HuH-7 (cell line): ENCODE measurements at places on chromosomes 1 and 21.

DNA sequence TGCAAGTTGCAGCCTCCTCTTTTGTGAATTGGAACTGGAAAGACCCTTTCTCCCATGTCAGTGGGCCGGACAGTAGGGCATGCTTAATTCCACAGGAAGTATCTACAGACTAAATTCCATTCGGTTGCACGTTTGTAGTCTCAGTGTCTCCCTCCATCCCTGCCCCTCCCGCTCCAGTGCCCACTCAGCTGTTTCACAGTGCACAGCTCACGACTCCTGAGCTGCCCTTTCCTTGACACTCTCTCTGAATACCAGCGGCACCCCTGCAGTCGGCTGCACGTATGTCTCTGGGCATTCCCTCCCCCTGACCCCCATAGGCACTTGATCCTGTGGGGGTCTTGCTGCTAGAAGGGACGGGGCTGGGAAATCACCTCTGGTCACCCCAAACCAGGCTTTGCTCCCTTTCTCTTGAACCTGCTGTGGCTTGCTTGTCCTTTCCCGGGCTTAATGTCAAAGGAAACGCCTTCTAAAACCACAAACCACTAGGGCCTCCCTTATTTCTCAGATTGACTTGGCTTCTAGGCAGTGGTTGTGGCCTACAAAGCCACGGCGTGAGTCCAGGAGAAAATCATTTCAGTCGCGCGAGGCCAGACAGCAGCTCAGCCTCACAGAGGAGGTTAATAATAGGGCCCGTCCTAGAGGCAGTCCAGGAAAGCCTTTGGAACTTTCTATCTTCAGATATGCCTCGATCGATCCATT lies 365.3 kb upstream of the PROX1 start:
- DNase-seq = no peak

DNA sequence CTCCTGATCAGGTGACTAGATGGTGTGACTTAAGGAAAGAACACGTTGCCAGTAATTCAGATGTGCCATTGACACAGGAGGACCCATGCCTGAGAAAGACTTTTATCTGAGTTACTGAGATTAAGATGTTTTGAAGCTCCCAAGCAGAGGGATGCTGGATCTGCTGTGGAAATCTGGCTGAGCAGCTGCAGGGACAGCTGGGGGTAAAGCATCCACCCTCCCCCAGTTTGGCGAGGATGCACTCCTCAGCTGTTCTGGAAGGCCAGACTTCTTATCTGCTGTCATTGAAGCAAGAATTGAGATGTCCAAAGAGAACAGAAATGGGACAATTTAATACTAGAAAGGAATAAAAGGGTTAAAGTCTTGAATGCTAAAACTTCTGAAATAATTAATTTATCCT lies 25.7 kb downstream of the TTC3 start:
- DNase-seq = no peak

DNA sequence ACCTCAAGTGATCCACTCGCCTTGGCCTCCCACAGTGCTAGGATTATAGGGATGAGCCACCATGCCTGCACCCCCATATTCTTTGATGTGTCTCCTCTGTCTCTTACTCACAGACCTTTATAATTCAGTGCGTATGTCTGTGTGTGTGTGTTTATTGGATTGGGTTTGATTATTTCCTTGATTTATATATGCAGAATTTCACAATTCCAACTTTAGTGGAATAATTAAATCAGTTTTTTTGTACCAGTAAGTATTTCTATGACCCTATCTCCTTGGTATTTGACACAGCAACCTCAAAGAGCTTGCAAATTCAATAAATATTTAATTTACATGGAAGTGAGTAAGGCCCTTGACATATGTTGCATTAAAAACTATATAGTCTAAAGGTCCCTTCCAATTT lies 333.9 kb upstream of the ADAMTS5 start:
- no peak for DNase-seq

DNA sequence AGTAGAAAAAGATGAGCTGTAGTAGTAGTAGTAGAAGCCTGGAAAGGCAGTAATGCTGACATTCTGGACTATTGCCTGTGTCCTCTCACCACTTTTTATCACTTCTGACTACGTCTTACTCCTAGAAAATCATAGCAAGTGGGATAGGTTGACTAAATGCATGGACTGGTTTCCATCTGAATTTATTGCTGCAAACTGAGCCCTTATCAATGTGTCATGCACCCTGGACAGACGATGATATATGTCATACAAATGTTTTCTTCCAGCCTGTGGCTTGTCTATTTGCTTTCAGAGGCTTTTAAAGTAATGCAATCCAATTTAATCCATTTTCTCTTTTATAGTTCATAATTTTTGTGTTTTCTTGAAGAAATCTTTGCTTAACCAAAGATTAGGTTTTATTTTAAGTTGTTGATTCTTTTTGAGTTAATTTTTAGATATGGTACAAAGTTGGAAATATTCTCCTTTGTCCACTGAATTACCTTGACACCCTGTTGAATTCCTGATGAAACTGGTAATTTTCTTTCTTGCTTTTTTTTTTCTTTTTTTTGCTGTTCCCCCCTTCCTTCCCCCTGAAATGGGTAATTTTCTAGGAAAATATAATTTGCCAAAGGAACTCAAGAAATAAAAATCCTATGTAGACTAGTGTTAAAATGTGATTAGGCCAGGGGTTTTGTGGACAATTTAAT lies 47.1 kb downstream of the PHACTR4 start:
- no peak for DNase-seq

DNA sequence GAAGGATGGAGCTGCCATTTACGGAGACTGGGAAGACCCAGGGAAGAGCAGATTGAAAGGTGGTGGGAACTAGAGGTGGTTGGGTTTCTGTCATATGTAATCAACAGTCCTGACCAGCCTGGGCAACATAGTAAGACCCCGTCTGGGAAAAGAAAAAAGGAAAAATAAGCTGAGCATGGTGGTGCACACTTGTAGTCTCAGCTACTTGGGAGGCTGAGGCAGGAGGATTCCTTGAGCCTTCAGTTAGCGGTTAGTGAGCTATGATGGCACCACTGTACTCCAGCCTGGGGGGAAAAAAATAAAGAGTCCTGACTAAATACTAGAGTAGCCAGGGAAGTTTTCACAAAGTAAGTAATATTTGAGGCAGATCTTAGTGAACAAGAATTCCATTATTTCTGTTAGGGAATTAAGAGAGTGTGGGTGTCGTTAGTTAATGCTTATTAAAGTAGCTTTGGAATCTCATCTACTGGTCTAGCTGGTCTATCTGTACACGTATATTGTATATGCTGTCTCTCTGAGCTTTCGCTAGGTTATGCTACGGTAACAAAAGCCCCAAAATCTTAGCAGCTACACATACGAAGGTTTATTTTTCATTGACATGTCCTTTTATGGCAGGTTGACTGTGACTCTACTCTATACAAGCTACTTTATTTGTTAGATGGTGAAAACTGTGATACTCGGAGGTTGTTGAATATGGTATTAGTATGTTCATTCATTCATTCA lies 4.4 kb downstream of the NBPF1 start:
- no peak for DNase-seq

GRCh38 chr1:23283667-23284602 lies 60.1 kb downstream of the HNRNPR start:
- no peak for DNase-seq

- DNase-seq = no peak
Observed at GRCh38 chr1:28243685-28244311, 7.9 kb downstream of the ATP5IF1 start.

DNA sequence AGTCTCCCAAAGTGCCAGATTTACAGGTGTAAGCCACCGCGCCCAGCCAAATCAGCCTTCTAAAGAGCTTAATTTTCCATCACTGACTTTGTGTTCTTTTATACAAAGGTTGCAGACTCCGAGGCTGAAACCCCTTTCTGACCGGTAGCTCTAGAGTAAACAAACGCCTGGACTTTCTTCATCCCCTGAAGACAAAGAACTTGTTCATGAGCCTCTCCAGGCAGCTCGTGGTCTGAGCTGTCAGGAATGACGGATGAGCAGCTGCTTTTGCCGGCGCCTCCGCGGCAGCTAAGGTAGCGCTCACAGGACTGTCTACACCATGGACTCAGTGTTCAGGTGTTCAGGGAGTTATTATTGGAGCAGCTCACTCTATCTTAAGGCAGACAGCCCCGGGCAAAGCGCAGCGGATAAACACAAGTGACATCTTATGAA lies 128.5 kb upstream of the ERRFI1 start:
- DNase-seq = peak; percentile 77

DNA sequence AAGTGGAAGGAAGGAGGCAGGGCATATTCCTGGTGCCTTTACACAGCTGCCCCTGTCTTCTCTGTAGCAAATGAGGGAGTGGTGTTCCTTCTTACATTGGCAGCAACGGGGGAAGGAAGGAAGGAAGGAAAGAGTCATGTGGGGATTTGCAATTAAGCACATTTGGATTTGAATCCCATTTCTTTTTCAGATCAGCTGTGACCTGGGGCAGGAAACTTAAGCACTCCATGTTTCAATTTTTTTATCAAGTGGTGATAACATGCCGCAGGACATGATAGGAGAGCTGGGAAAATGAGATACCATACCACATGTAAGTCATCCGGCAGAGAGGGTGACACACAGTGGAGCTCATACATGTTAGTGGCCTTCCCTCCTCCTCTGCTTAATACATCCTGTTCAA lies 186.8 kb downstream of the APP start:
- no peak for DNase-seq

DNA sequence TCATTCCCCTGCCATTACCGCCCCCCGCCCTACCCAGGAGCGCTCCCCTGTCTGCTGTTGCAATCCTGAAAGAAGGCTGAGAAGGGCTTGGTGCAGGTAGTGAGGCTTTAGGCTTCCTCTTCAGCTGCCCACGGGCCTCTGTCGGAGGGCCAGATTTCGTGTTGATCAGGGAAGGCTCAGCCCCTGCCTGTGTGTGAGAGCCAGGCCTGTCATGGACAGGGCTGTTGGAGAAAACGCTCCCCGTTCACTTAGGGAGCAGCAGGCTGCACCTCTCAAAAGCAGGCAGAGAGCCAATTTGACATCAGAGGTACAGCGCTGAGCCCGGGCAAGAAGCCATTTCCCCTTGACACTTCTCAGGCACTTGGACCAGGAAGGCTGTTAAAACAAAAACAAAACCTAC lies 19.0 kb downstream of the TEX35 start:
- DNase-seq = no peak

DNA sequence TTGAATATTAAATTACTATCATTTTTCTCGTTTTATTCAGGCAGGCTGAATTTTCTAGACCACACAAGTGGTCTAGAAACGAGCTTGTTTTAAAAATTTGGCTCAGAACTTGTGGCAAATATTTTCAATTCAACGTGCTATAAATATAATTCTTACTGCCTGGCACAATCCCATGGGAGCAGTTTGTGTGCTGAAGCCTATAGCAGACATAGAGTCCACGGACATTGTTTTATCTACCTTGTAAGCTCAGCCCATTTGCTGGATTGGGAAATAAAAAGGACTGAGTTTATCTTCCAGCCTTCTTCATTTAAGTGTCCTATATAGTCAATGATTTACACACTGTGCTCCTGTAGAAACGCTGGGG lies 103.4 kb downstream of the ZBTB18 start:
- no peak for DNase-seq

DNA sequence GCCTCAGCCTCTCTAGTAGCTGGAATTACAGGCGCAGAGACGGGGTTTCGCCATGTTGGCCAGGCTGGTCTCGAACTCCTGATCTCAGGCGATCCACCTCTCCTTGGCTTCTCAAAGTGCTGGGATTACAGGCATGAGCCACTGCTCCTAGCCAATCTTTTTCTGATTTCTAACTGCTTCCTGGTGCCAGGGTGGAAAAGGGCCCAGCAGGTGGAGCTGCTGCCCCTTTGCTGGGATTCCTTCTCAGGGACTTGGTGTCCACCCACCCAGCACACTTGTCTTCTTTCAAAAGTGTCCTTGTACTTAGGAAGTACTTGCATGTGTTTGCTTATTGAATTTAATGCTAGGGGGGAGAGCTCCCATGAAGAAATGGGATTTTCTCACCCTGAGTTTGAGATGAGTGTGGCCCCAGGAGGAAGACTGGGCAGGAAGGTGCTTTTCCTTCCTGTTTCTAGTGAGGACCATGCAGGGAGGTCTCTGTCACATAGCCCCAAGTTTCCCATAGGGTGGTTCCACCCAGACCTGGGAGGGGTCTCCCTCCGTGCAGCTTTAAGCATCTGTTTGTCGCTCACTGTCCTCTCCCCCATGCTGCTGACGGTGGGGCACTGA lies 14.2 kb downstream of the UTP11 start:
- DNase-seq = peak; percentile 66

DNA sequence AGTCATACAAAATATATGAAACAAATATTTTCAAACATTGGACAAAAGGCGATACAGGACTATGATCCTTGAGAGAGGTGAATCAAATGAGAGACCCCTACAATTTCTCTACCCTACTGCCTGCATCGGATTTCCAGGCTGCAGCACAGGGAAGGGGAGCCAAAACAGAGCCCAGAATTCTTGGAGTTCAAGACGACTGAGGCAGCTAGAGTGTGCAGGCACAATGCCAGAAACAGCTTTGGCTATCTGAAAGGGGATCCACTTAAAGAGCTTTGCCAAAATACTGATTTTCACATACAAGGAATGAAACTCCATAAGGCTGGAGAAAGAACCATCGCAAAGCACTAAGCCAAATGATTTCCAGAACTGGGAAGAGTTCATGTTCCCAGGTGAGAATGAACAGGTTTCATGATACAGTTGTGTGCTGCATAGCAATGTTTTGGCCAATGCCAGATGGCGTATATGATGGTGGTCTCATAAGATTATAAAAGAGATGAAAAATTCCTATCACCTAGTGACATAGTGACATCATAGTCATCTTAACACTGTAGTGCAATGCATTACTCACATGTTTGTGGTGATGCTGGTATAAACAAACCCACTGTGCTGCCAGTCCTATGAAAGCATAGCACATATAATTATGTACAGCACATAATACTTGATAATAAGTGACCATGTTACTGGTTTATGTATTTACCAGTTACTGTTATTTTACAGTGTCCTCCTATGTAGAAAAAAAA lies 77.5 kb downstream of the KCND3 start:
- no peak for DNase-seq

- peak; percentile 56 for DNase-seq
Observed at GRCh38 chr1:25117233-25117823, 115.0 kb downstream of the SYF2 start.

DNA sequence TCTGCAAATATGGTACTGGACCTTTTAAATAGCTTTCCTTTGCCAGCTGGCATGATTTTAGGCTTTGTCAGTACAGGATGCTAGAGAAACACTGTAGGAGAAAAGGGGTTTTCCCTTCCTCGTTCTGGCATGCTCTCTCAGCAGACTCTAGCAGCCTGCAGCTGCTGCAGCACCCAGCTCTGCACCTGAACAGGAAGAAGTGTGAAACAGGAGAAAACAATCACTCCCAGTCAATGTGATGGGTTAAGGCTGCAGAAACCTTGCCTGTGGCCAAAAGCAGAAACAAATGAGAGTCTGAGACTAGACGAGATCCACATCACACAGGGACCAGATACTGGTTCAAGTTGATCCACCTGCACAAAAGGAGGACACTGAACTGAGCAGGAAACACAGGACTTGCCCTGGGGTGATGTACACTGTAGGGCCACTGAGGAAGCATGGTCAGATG lies 21.2 kb downstream of the OVGP1 start:
- DNase-seq = no peak

GRCh38 chr1:22088331-22088730 lies 35.8 kb downstream of the CDC42 start:
- no peak for DNase-seq
